Activated B cell treated with CpG ODN at 0.5 μM for 24 hours (primary cell): ENCODE measurements at places on chromosomes 6 and 20. TPM values are rescaled to one million over a fixed set of nuclear protein-coding genes. Genes with fewer than 3 reads are reported as not detected.
A peak's percentile ranks its signal among the peaks of the same experiment; 100 is the strongest.

DNA sequence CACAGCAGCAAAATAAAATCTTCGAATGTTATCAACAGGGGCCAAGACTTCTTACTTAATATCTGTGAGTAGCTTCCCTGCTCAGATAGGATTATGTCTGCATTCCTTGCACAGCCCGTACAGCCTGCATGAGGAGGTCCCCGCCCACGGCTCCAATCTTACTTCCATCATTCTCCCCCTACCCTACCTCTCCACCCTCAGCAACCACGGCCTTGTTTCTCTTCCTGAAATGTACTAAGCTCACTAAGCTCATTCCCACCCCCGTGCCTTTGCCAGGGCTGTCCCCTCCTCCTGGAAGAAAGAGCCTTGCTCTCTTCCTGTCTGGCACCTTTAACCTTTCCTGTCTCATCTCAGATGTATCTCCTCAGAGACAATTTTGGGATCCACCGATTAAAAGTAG is 120.4 kb downstream of the BCAS1 start:
- DNase-seq, result no peak

DNA sequence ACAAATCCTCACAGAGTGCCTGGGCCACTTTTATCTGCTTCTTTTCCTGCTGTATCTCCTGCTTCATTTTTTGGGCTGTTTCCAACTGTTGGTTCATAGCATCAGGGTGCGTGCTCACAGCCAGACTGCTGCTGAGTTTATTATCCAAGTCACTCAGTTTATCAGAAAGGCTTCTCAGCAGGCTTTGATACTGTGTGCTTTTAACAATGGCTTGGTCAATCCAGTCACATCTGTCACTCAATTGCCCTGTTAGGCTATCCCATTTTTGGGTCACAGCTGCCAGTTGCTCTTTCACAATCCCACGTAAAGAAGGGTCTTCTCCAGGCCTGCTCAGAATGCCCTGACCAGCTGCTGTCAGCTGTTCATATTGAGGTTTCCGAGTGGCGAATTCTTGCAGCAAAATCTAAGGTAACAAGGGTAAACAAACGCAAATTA is 87.2 kb downstream of the DST start:
- DNase-seq, result no peak

DNA sequence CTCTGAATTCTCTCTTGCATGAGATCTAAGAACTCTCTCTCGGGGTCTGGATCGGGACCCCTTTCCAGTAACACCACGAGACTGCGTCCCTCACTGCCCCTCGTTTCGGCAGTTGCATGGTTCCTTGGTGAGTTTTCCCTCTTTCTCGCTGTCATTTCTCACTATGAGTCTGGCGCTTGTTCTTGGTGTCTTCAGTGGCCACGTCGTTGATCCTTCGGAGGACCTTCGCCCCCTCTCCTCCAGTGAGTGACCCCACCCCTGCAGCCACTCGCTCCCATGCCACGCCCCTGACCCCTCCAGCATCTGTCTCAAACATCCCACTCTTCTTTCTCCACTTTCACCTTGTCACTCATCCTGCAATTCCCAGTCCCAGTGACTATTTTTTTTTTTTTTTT is 23.0 kb downstream of the SYNJ2 start:
- no peak for DNase-seq

DNA sequence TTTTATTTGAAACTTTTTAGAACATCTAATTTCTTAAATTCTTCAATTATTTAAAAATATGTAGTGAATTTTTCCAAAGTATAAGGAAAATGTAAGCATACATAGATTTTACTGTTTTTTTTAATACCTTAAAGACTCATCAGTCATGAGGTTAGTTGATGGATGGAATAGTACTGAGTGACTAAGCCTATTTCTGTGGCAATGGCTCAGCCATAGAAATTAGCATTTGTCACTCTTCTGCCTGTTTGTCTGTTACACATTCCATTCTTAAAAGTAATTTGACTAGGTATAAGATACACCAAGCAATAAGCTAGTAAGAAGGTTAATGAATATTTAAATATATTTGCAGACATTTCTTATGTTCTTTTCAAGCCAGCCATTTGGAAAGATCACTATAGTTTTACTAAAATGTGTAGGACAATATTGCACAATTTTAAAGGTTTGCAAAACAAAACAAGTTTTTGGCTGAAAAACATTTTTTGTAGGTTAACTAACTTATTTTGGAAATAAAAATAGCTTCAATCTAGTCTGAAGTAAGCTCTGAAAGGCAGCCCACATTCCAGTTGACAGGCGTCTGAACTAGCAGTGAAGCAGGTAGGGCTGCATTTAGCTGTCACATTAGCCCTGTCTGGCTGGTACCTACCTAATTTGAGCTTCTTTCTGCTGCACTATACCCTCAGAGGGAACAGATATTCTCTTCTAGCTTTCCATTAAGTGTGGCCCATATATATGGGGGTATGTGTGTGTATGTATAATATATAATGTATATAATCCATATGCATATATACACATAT is 385.7 kb downstream of the GRIK2 start:
- no peak for DNase-seq

- DNase-seq, result no peak
These were observed 10.0 kb downstream of the GMPR start for GRCh38 chr6:16248271-16248853.

DNA sequence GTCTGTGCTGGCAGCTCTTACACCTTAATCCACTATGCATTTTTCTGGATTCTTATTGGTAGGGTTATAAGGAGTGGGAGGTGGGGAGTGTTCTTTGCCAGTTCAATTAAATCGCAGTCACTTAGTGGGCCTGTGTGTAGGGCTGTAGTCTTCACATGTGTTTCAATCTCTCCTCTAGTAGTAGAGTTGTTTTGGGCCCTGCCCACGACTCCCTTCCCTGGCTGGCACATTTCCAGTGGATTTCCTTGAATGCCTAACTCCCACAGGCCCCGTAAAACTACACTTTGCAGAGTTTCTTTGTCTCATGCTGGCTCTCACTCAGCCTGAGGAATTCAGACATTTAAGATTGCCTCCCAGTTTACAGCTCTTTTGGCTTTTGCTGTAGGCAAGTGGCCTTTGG is 414.0 kb upstream of the OPRM1 start:
- no peak for DNase-seq

GRCh38 chr6:44247338-44248302 is 719 bp downstream of the HSP90AB1 start:
- peak; percentile 75 for DNase-seq

DNA sequence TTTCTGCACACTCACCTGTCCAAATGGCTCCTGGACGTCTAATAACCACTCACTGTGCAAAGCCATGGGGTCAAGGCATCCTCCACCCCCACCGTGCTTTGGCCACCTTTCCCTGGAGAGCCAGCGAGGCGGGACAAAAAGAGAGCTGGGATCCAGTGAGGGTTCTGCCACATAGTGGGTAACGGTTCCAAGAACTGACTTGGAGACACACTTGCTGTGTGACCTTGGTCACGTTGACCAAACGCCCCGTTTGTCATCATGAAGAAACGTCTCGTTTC is 287.2 kb downstream of the TFAP2C start:
- DNase-seq, result no peak

- DNase-seq, result no peak
These were observed 62.8 kb upstream of the FOXO3 start for GRCh38 chr6:108497883-108498282.

DNA sequence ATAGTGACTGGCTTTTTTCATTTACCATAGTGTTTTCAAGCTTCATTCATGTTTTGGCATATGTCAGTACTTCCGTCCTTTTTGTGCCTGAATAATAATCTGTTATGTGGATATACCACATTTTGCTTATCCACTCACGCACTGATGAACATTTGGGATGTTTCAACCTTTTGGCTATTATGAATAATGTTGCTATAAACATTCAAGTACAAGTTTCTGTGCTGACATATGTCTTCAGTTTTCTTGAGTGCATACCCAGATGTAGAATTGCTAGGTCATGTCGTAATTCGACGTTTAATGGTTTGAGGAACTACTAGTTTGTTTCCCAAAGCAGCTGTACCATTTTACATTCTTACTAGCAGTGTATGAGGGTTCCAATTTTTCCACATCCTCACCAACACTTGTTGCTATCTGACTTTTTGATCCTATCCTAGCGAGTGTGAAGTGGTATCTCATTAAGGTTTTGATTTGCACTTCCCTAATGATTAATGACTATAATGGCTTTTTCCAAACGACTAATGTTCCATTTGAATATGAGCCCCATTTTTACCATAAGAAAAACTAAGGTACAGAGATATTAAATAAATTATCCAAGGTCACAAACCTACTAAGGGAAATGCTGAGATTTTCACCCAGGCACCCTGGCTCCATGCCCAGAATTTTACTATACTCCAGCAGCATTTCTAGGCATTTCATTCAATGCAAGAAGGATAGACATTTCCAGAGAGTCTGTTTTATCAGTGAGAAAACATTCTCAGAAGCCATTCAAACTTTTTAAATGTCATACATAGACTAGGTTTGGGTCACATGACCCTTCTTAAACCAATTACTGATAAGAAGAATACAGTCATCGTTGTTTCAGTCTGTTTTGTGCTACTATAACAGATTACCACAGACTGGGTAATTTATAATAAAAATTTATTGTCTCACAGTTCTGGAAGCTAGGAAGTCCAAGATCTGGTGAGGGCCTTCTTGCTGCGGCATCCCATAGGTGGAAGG is 71.1 kb upstream of the RUNX2 start:
- DNase-seq, result no peak

DNA sequence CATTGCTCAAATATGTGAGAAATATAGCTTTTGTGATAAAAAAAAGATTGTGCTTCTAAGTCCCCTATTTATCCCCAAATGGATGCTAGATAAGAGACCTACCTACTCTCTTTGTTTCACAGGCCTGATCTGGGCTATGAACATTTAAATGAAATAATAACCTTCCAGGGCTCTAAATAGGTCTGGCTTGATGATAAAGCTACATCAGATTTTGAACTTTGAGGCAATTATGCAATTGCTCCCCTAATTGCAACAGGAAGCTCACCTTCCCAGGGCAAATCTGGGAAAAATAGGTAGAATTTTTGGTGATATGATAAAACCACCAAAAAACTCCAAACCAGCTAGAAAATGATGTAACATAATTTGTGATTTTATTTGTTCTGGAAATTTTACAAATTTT is 624.5 kb downstream of the PKHD1 start:
- DNase-seq, result no peak

The GLP1R gene
- not detected in 2 replicates for total RNA-seq

The TTPAL gene
- total RNA-seq, result 27.5 and 27.7 TPM in 2 replicates

The SLC25A27 gene
- 0.29 and 0.78 TPM in 2 replicates for total RNA-seq

The SMPDL3A gene
- total RNA-seq, result 1.5 and 1.8 TPM in 2 replicates

The HMGN3 gene
- total RNA-seq, result 29.9 and 30.9 TPM in 2 replicates

The PI3 gene
- total RNA-seq, result not detected in 2 replicates
